ENCODE measurements at places on chromosomes 4 and X.

- no peak for DNase-seq
Measured at GRCh38 chrX:93932471-93933220, 258.6 kb downstream of the FAM133A start.

DNA sequence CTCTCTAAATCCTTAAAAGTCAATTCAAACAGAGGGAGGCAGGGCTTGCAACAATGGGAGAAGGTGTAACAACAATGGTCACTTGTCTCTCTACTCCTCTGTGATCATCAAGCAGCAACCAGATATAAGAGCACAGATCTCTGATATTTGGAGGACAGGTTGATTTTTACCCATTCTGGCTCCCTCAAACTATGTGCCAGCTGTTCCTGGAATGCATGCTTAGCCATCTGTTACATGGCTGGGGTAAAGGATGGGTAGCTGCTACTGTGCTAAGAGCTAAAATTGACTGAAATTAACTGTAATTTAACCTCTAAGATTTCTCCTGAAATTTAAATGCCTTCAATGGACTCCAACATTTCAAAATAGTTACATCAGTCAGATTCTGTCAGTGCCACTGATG is 1459.9 kb downstream of the PCDH7 start:
- DNase-seq: no peak

GRCh38 chr4:159229164-159229563 is 126.3 kb downstream of the RAPGEF2 start:
- DNase-seq: no peak

- DNase-seq: no peak
Measured at GRCh38 chr4:125728568-125728967, 413.8 kb downstream of the FAT4 start.

DNA sequence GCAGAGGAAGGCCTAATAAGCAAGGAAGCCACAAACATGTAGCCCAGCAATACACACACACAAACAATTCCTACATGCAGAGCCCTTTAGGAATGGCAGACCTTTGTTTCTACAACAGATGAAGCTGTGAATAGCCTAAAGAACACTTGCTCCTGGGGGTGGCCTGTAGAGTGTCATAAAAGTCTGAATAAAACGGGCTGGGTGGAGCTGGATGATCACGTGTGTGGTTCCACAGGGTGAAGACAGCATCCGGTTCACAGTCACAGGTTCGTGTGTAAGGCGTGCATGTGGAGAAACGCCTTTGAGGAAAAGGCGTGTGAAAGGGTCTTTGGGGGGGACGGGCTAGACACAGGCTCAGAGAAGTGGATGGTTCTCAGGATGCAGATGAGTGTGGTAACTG is 156.1 kb downstream of the AFAP1 start:
- no peak for DNase-seq

DNA sequence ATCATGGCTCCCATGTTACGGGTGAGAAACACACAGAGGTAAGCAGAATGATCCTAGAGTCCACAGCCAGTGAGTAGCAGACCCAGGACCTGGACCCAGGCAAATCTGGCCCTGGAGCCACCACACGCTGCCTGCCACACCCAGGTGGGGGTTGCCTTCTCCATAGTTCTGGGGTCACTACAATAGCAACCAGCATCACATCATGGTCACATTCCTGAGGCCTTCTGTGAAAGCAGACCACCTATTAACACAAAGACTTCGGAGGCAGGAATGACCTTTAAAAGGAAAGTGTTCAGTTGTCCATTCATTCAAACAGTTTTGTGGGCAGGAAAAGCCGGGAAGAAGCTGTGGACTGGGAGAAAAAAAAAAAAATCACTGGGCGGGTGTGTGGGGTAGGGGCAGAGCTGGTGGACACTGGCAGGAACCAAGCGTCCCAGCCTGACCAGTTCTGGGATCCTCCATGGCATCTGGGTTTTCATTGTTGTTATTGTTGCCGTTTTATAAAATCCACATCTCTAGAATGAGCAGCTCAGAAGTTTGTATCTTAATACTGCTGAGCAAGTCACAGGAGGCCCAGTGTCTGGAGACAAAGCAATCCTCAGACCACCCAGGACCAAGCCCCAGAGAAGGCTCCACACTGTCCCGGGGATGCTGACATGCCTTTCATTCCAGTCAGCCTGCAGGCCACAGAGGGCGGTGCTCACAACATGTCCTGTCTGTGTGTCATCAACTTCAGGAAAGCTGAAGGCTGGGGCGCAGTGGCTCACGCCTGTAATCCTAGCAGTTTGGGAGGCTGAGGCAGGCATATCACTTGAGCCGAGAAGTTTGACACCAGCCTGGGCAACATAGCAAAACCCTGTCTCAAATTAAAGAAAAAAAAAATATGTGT is 67.0 kb downstream of the SEL1L3 start:
- DNase-seq: no peak

GRCh38 chrX:21394792-21395191 is 20.6 kb downstream of the CNKSR2 start:
- no peak for DNase-seq

GRCh38 chr4:44965435-44966095 is 239.2 kb upstream of the GNPDA2 start:
- DNase-seq: no peak

DNA sequence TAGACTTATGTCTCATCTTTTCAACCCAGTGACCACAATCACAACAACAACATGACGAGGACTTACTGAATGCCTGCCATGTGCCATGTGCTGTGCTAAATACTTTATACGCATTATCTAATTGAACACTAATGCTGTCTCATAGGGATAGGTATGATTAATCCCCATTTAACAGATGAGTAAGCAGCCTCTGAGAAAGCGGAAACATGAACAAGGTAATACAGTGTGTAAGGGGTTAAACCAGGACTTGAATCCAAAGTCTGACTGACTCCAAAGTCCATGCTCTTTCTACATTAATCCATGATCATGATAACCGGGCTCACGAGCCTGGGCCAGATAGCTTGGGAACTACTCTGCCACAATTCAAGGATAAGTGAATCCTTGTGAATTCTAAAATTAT is 105.3 kb upstream of the MBNL3 start:
- DNase-seq: no peak

DNA sequence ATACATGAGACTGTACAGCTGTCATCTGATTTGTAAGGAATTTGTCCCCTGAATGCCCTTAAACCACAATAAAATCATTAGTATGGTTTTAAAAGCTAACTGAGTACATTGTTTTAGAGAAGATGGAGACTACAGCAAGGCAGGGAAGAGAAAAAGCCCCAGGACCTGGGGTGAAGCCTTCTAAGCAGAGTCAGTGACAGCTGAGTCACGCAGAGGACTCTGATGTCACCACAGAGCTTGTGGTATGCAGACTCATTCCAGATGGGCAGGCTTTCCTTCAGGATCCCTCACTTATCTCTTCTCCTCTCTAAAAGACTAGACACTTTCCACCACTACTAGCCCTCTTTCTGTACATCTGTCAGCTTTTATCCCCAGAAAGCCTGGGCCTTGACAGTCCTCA is 97.1 kb upstream of the ATOH1 start:
- no peak for DNase-seq

- no peak for DNase-seq
Measured at GRCh38 chr4:130855533-130855932, 1759.6 kb downstream of the C4orf33 start.

DNA sequence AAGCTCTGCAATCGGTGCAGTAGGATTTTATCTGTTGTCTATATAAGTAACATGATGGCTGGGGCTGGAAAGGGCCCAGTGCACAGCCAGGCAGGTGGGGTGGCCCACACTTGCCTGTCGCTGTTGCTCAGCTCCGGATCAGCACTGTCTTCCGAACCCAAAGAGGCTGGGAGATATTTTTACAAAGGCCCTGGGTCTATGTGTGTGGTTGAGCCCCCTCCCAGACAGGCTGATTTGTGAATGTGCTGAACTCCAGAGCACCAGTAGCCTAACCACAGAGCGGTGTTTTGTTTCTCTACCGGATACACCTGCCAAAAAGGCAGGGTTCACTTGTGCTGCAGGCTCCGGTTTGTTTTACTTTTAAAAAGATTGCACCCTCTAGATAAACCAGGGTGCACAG is 33.5 kb upstream of the CHRNA9 start:
- DNase-seq: no peak
